ENCODE measurements at places on chromosomes 6 and 20.

- DNase-seq, result peak; percentile 79
Observed at GRCh38 chr6:28982476-28983266, 22.4 kb downstream of the ZNF311 start.

GRCh38 chr6:154996016-154996590 is 988 bp downstream of the TIAM2 start:
- peak; percentile 21 for DNase-seq

GRCh38 chr6:24426729-24427446 is 24.2 kb downstream of the MRS2 start:
- no peak for DNase-seq

DNA sequence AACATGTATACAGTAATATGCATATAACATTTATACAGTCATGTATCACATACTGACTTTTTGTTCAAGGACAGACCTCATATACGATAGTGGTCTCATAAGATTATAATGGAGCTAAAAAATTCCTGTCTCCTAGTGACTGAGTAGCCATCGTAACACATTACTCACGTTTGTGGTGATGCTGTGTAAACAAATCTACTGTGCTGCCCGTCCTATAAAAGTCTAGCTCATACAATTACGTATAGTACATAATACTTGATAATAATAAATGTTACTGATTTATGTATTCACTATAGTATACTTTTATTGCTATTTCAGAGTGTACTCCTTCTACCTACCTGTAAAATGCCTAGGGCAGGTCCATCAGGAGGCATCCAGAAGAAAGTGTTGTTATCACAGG is 17.4 kb downstream of the SERAC1 start:
- peak; percentile 78 for DNase-seq

DNA sequence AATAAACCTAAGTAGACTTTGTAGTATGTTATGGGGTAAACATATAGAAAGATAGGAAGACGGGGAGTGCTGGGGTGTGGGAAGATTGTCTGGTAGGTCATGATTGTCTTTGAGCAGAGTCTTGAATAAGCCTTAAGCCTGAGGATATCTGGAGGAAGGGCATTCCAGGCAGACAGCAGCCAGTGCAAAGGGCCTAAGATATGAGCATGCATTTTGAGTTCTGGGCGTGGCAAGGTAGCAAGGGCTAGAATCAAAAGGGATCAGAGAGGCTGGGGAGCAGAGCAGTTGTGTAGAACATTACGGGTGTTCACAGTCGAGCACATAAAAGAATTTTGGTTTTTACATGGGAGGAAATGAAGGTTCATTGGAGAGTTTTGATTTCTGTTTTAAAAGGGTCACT is 14.3 kb downstream of the BICRAL start:
- DNase-seq, result no peak

DNA sequence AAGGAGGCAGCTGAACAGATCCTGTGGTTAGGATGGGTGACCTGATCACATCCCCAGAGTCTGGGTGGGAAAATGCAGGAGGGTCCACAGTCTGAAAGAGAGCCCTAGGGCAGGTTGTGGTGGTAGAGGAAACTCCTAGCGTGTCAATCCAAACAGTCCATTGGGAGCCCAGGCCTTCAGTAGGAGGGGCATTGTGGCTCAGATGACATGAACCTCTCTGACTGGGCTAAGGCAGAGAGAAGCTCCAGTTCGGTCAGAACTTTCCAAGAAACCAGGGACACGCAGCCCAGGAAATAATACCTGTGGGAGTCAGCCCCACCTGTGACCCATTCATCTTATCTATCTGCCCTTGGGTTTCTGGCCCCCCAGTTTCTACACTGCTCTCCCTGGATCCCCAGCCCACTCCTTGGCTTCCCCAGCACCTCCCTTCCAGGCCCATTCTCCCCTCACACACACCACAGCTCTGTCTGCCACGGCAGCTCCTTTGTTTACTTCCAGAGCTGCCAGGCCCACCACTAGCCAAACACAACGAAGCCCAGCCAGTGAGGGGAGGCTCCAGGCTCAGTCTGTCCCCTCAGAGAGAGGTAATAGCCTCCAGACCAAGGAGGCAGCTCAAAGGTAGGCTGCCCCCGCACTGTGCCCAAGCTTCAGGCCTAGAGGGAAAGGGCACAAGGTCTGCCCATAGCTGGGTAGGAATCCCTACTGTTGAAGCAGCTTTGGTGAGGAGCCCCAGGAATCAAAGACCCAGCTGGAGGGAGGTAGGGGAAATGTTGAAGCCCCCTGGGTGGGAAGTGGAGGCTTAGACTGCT is 6.2 kb downstream of the GDF5 start:
- no peak for DNase-seq

DNA sequence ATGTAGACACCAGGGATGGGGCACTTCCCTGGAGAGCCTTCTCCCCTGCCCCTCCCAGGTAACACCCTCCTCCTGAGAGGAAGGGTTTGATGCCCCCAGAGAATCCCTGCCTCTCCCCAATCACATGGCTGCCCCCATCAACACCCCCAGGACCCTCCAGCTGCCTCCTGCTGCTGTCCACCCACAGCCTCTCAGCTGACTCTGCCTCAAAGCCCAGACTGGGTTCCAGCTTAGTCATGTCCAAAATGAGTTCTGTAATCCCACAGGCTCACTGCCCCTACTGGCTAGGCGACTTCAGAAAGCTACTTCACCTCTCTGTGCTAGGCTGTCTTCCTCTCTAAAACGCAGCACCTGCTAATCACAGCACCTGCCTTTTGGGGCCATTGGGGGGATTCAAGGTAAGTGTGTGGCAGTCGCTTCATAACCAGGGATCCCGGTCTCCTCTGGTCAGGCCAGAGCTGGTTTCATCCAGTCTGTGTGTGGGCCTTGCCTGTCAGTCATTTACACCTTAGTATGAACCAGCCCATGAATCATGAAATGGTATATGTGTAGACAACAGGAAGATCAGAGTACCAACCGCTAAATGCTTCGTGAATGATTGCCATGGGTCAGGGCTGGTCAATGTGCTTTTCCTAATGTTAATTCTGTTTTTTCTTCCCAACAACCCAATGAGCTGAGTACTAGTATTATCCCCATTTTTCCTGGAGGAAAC is 40.4 kb downstream of the TFEB start:
- no peak for DNase-seq

DNA sequence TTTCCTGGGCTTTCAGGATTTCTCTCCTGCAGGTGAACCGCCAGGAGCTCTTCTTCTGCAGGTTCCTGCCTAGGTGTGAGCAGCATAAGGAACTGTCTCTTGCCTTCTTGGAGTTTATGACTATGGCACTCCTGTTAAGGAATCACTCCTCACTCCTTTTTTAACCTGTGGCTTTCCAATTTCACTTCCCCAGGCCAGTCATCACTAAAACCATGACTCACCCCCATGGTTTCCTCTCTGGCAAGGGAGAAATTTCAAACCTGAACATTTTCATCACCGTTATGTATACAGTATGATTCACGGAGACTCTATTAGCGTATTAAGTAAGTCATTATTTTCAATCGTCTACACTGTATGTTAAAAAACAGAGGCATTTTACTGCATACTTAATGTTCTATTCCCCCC is 78.2 kb upstream of the ARID1B start:
- DNase-seq, result peak; percentile 82

DNA sequence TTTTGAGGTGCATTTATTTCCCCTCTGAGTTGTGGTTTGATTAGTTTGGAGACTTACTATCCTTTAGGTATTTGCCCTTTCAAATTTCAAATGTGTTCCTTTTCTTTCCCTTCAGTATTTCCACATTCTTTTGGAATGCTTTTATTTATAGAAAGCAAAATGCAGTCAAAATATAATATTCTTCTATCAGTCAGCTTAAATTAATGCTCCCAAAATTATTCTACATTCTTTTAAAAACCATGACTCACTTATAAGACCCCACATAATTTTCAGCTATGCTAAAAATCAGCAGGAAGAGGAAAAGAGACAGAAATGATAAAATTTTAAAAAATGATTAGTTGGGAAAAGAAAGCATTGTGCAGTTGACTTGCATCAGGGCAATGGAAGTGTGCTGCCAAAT is 180.0 kb upstream of the SMLR1 start:
- peak; percentile 41 for DNase-seq

DNA sequence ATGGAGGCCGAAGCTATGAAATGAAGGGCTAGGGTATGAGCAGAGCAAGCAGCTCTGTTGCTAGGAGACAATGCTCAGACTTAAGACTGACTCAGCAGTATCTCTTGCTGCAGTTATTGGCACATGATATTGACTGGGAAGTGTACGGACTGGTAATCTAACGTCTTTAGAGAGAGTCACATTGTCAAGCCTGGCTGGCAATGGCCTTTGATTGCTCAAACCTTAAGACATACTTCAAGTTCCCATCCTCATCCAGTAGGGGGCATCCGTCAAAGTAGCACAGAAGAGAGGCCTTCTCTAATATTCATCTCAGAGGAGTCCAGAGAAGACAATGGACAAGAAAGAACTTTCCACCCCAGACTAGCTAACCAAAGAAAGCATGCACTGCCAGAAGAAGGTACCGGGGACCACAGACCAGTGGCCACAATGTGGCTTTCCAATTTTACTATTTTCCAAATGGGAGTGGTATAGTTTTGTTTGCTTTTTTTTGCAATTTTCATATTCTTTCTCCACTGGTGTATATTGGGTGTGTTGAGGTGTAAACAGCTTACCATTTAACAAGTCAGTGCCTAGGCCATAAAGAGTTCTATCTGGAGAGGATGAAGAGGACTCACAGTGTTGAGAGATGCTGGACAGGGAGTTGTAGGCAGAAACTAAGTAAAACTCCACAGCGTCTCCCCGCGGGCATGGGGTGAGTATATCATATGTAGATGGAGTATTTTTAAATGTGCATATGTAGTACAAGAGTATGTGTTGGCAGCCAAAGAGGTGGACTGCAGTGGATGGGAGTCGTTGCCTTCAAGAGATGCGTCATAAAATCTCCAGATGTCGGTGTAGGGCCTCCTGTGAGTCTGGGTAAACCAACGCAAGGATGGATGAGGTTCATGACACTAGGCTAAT is 36.7 kb downstream of the LRFN2 start:
- DNase-seq, result peak; percentile 43

GRCh38 chr6:46011188-46012085 is 4.2 kb downstream of the CLIC5 start:
- DNase-seq, result peak; percentile 39

- DNase-seq, result peak; percentile 80
Observed at GRCh38 chr6:163460307-163460782, 45.8 kb downstream of the QKI start.

- DNase-seq, result no peak
Observed at GRCh38 chr20:52744441-52744840, 227.7 kb upstream of the TSHZ2 start.

DNA sequence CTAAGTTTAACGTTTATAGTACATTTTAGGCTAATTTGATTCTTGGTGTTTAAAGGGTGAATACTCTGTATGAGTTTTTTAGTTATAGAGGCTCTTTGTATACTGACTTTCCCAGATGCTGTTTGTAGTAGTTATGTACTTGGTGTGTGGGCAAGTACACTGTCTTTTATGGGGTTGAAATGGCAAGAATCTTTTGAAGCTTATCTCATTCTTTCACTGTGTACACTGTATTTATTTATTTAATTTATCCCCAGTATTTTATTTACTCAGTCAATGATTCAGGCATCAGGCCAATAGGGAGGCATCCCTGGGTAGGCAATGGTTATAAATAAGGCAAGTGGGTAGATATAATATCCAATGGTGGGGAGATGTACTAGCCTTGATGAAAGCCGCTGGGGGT is 277.0 kb upstream of the PTCHD4 start:
- no peak for DNase-seq

DNA sequence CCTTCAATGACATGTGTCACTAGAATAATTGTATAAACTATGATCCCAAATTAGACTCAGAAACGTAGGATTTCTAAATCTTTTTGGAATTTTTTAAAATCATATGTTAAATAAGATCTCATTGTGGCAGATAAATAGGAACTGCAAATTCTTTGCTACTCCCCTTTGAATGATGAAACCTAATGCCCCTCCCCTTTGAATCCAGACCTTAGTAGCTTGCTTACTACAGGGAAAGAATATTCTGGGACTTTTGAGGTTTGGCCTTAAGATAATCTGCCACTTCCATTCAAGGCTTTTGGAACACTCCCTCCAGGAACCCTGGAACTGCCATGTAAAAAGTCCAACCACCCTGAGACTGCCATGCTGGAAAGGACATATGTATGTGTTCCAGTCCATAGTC is 7.1 kb downstream of the TDP2 start:
- DNase-seq, result no peak

- no peak for DNase-seq
Observed at GRCh38 chr20:46618316-46619100, 32.8 kb downstream of the SLC13A3 start.

- DNase-seq, result no peak
Observed at GRCh38 chr6:167963589-167964057, 33.8 kb upstream of the KIF25 start.

DNA sequence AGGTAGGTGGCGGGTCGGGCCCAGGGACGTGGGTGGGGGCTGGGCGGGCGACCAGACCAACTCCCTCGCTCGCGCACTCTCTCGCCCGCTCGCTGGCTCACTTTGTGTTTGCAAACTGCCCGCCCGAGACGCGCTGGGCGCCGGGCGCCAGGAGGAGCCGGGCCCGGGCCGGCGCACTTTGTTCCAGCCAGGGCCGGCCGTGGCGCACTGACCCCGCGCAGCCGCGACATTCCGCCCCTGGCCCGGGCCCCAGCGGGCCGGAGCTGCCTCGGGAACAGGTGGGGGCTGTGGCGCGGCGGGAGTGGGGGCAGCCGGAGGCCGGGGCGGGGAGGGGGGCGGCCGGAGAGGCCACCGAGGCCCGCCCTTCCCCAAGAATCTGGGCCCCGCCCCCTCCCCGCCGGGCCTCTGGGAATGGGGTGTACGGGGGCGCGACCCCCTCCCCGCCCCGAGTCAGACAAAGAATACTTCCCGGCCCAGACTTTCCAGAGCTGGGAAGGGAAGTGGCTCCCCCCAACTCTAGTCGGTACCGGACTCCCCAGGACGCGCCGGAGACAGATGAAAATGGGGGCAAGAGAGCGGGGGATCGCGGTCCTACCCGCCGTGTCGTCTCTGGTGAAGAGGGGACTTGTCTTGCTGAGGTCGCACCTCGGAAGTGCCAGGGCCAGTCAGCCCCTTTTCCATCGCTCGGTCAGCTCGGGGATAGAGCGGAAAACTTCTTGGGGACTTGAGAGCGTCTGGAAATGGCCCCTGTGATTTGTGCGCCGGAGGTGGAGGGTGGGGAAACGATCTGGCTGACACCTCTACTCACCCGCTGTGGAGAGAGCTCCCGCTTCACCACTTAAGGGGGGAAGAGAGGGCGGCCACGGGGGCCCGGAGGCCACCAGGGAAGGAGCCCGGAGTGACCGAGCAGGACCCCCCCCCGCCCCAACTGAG is 951 bp downstream of the FOXP4 start:
- DNase-seq, result peak; percentile 24

GRCh38 chr6:33452496-33452895 is 1.9 kb upstream of the ZBTB9 start:
- no peak for DNase-seq

GRCh38 chr6:5710516-5710915 is 296.2 kb downstream of the NRN1 start:
- DNase-seq, result no peak

- no peak for DNase-seq
Observed at GRCh38 chr6:110322874-110323242, 35.3 kb downstream of the METTL24 start.

- no peak for DNase-seq
Observed at GRCh38 chr6:41548841-41549642, 2.9 kb downstream of the FOXP4 start.

All from astrocyte of the spinal cord (primary cell).